Activated T-helper 2 cell treated with anti-CD3 and anti-CD28 coated beads, Interferon-gamma antibody, Interleukin-2, Interleukin-4, amounts not matched to agents 10 μg/mL and 5 μg/mL and 100 μg/mL, durations not matched to agents 14 hours and 24 hours and 36 hours (primary cell): ENCODE measurements at places on chromosomes 6 and 20.

- no peak for DNase-seq
Measured at GRCh38 chr6:37994223-37994622, 174.7 kb downstream of the ZFAND3 start.

GRCh38 chr6:112183271-112183671 is 71.1 kb downstream of the LAMA4 start:
- DNase-seq: no peak

DNA sequence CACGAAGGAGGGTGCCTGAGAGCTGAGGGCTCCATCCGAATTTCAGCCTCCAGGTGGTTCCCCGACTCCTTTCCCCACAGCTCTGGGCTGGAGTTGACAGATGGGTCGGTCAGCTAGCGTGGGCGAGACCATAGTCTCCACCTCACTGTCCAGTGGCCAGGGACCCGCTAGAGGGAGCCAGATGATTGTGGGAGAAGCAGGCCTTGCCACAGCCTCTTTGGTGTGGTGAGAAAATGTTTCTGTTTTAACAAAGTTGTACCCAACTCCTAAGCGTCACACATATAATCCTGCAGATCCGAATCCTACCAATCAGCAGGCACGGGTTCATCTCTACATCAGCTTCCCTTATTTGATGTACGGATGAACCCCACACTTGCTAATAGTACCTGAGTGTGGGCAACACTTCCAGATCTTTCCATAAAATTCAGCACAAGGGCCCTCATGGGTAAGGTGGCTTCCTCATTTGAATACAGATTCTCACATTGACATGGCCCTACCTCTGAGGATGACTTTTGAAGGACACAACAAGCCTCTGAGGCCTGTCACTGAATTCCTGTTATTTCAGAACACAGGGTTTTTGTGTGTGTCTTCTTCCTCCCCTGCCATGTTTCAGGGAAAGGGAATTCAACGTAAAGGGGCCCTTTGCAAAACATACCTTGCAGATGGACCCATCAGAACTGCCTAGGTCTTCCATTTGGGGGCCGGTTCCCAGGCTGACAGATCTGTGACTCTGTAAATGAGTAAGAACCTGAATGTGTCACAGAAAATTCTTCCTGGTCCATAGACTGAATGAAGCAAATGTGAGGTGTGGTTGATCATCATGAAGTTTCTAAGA is 103.2 kb upstream of the DUSP22 start:
- DNase-seq: peak; percentile 77

GRCh38 chr6:159099961-159100360 is 55.2 kb upstream of the TAGAP start:
- no peak for DNase-seq
